CD4-positive, alpha-beta T cell treated with Interleukin-21 for 1 hour (primary cell): ENCODE measurements at places on chromosomes 2 and 18.

DNA sequence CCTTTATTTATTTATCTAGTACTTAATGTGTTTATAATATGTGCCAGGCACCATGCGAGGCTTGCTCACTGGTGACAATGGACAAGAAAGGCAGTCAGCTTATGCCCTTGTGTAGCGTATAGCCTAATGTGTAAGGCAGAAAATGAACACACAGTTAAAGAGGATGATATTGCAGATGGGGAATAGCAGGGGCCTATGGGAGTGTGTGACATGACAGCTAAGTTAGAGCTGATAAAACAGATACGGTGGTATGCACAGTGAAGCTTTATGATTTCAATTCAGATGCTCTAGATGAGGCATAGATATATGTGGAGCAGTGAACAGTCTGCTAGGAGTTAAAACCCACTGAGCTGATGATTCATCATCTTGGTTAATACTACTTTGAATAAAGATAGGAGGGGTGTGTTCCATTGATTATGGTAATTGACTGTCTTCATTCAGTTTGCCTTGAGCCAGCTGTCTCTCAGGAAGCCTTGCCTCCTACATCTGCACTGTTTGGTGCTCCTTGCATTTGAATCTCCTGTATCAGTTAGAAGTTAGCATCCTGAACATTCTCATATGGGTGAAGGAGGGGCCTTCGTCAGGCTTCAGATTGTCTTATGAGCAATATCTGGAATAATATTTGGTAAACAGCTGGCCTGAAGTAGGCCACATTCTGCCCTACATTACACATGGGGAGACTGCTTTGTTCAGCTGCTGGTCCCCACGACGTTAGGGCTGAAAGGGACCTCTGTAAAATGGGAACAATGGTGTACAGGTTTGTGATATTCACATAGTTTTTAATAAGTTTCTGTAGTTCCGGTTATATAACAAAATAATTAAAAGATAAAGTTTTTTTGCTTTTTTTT, 13.2 kb downstream of the MAP4K4 start:
- DNase-seq, result peak; percentile 32

DNA sequence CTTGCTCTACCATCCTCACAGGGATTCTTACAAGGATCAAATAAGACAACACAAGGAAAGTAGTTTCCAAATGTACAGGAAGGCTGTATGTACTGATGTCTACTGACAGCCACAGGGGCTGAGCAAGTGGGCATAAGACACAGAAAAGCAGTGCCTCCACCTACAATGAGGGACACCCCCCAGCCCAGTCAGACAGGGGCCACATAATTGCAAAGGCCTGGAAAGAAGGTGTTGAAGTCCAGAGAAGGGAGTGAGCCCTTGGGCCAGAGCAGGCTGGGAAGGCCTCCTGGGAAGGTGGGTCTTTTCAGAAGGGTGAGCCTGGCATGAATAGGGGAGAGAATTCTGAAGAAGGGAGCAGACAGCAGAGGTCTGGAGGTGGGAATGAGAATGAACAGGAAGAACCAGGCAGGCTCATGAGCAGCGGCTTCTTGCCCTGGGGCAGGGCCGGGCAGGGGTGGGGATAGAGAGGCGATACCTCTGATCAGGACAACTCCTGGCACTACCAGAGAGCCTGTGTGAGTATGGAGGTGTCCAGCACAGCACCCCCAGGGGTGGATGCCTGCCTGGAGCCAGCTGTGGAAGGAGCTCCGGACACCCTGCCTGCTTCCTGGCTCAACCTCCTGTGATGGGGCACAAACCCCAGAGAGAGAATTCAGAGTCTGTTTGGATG, 30.1 kb downstream of the HS1BP3 start:
- DNase-seq, result no peak

- no peak for DNase-seq
Measured at GRCh38 chr18:54904581-54904980, 54.7 kb downstream of the CCDC68 start.

DNA sequence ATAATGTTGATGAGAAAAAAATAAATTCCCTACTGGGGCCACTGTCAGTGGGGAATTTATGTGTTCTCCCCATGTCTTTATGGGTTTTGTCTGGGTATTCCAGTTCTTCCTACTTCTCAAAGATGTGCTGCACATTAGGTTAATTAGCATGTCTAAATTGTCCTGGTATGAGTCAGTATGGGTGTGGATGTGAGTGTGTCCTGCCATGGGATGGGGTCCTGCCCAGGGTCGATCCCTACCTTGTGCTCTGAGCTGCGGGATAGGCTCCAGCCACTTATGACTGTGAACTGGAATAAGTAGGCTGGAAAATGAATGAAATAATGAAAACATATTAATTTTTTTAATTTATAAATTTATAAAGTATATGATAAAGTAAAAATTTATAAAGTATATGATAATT, 167.5 kb downstream of the UBR3 start:
- DNase-seq, result no peak

DNA sequence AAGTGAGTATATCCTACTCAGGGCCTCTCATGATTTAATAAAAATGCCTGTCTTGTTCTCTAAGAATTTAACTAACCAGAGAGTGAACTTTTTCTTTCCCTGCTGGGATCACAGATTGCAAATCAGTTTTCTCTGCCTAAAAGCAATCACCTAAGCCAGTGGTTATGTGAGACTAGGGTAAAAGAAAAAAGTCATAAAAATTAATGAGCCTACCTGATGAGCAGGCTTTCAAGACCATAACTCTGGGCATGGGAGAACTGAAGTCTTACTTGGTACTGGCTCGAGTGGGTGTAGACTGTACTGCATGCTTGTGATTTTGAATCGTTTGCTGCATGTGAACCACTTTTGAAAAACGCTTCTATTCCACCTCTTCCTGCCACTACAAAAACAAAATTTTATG, 1677.0 kb upstream of the LRRTM1 start:
- no peak for DNase-seq

DNA sequence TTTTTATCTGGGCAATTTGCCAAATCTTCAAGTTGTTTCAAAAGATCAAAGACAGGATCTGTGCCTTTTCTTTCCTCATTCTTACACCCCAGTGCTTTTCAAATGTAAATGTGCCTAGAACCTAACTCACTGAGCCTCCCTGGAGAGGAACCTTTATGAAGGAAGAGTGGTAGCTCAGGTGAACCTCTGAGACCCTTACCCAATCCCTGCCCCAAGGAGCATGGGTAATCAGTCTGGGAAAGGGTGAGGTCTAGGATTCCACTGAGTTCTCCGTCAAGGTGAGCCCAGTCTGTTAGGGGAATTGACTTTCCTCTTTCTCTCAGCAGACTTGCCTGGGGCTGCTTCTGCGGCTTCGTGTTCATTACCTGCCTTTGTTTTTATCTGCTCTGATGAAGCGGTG, 88.1 kb upstream of the MAP4K4 start:
- no peak for DNase-seq
